ENCODE measurements at places on chromosomes 6 and 20. TPM values are rescaled to one million over a fixed set of nuclear protein-coding genes. Genes with fewer than 3 reads are reported as not detected.

Gene FNDC11
- total RNA-seq = 0.43 TPM

Gene METTL24
- total RNA-seq = not detected

Gene MLN
- not detected for total RNA-seq

Gene COL21A1
- 0.14 TPM for total RNA-seq

Gene PLN
- total RNA-seq = not detected

Gene WFDC2
- total RNA-seq = not detected

Gene CST5
- not detected for total RNA-seq

Gene KCNB1
- total RNA-seq = under 0.01 TPM

Gene PSORS1C1
- total RNA-seq = 1.3 TPM

Gene SLA2
- total RNA-seq = not detected

Gene SOX18
- total RNA-seq = 0.43 TPM

Gene SAMD5
- 1.1 TPM for total RNA-seq

Gene PAK5
- not detected for total RNA-seq

Gene ARFGEF3
- total RNA-seq = 0.22 TPM

Gene ZBTB12
- 1.4 TPM for total RNA-seq

All from placental pericyte (primary cell).